ENCODE measurements at places on chromosomes 1 and 21.

DNA sequence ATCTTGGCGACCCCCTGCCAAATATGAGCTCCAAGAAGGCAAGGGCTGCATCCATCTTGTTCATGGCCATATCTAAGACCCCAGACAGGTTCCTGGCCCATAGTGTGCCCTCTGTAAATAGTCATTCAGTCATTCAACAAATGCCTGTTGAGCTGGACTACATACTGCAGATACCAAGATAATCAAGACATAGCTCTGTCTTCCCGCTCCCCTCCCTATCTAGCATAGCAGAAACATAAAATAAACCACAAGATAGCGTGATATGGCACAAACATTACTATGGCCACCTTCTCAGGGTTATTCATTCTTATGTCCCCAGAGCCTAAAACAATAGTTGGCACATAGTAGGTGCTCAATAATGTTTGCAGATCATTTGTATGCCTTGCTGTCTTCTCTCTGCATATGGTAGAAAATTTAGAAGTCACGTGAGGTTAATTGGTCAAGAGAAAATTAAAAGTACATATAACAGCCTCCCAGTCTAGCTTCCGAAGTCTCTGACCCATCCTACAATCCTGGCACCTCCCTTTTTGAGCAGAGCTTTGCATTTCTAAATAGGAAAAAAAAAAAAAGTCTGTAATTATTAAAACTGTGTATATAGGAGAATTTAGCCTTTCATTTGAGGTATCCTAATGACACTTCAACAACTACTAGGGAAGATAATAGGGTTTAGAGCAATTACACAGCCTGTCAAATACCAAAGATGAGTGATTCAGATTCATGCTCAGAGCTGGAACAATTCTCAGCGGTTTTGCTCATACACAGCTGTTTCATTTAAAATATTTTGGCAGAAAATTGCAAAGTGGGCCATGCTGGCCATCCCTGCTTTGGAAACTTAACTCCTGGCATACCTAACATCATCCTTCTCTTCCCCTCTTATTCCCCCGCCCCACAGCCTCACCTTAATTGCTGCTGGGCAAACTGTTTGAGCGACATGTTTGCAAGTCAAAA is 219.0 kb downstream of the KAZN start:
- no peak for DNase-seq

- DNase-seq = peak; percentile 99
Measured at GRCh38 chr1:45303520-45304310, 23.0 kb upstream of the HPDL start.

DNA sequence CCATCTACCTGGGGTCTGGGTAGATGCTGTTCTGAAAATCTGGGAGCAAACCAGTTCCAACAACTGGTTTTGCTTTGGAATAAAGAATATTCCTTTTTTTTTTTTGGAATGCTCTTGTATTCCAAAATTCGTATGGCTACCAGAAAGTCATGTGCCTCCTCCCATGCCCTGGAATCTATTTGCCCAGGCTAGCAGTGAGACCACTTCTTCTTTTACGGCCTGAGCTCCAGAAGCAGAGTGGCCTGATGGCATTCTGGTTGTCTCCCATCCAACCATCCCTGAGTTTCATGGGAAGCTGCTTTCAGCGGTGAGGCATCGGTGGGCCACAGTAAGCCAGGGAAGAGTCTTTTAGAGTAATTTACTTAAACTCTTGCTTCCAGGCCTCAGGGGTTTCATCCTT is 113.4 kb upstream of the RAB4A start:
- no peak for DNase-seq

DNA sequence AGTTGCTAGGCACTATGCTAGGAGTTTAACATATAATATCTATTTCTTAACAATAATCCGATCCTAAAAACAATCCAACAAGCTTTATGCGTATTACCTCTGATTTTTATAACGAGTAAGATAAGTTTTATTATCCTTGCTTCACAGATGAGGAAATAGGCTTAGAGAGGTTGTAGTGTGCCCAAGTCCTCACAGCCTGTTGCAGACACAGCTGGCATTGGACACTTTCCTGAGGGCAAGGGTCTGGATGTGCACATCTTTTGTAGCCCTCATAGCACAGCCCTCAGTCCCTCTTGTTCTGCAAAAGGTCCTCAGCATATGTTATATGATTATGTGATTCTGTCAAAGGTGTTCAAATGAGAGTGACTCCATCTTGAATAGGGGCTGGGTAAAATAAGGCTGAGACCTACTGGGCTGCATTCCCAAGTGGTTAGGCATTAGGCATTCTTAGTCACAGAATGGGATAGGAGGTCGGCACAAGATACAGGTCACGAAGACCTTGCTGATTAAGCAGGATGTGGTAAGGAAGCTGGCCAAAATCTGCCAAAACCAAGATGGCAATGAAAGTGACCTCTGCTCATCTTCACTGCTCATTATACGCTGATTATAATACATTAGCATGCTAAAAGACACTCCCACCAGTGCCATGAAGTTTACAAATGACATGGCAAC is 75.7 kb upstream of the F3 start:
- DNase-seq = no peak

GRCh38 chr21:39036581-39036980 is 146.7 kb downstream of the PSMG1 start:
- DNase-seq = no peak

GRCh38 chr1:42737257-42737656 is 2.8 kb downstream of the CLDN19 start:
- DNase-seq = no peak

DNA sequence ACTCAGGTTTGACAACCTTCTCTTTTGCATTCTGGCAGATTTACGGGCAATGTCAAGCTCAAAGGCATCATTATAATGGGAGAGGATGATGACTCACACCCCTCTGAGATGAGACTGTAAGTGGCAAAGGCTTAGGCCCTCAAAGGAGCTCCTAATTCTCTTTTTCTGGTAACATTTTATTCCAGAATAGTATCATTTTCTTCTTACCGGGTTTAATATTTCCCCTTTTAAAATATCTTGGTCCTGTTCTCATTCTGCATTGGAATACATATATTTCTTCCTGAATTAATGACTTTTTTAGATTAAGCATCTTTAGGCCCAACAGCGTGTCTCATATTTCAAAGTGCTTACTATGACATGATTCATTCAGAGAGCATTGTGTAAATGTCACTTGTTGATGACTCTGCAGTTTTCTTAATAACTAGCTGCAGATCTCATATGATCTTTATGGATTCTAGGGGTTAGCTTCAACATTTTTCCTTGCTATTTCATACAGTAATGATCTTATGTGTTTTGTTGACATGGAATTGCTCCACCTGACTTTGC is 1.7 kb downstream of the PITHD1 start:
- DNase-seq = no peak

DNA sequence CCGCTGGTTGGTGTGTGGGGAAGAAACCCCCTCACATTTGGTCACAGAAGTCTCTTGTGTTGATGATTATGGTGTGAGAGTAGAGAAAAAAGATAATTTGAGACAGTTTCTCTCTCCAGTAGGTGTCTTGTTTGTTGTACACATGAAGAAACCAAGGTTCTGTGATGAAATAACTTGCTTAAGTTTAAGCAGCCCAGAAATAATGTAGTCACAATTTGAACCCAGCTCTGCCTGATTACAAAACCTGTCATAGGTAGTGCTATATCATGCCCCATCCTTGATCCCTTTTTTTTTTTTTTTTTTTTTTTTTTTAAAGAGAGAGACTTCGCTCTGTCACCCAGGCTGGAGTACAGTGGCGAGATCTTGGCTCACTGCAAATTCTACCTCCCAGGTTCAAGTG is 4.9 kb downstream of the MFN2 start:
- DNase-seq = no peak

DNA sequence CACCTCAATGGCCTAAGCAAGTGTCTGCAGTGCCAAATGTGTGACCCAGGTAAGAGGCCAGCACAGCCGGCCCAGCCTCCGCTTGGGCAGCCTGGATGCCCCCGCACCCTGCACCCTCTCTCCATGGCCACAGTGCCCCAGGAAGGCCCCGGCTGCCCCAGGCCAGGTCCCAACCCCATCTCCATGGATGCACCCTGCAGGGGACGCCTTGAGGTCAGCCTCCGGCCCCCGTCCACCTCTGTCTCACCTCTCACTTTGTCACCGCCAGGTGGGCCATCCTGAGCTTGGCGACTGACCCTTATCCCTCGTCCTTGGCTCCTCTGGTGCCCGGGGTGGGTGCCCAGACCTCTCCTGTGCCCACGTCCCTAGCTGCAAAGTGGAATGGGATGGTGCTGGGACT is 2.2 kb downstream of the TNFRSF14 start:
- DNase-seq = no peak

DNA sequence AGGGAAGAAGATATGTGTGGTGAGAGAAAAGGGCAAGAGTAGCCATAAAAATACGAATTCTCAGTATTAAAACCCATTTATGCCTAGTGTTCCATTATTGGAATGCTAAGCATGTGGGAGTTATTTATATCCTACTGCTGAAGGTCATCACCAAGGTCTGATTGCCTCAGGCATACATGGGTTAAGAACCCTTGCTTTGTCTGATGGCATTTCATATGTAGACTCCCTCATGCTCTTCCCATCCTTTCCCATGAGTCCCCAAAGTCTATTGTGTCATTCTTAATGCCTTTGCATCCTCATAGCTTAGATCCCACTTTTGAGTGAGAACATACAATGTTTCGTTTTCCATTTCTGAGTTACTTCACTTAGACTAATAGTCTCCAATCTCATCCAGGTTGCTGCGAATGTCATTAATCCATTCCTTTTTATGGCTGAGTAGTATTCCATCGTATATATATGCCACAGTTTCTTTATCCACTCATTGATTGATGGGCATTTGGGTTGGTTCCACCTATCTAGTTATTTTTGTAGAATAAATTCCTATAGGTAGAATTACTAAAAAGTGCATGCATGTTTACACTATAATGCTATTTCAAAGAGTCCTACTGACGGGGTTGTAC is 172.5 kb downstream of the DYRK1A start:
- no peak for DNase-seq

- DNase-seq = no peak
Measured at GRCh38 chr1:89022167-89022959, at the start of gene GBP3. Gene GBP3 (minus strand): TSS chr1:89022866. CDS start chr1:89020721, 2,145 bp downstream.

- no peak for DNase-seq
Measured at GRCh38 chr1:182192215-182192614, 130.7 kb upstream of the ZNF648 start.
